ENCODE measurements at places on chromosomes 5 and 9. TPM values are rescaled to one million over a fixed set of nuclear protein-coding genes. Genes with fewer than 3 reads are reported as not detected.

DNA sequence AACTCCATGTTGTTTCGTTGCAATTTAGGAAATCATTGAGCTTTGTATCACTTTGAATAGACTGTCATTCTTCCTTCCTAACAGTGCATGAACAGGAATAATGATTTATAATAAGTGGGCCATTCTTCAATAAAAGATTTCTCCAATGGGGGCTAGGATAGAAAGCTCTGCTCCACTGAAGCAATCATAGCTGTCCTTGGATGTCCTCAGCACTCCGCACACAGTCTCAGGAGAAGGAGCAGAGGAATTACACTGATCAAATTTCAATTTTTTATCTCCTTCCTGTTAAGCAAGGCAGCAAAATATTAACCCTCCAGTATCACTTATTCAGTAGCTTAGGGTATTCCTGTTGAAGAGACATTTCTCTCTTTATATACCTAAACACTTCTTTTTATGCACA, 532.7 kb upstream of the ST8SIA4 start:
- no peak for DNase-seq
- H3K27ac ChIP-seq: no peak overlapping the region
- no peaks in the 10 kb centered on the region for H3K36me3 ChIP-seq

DNA sequence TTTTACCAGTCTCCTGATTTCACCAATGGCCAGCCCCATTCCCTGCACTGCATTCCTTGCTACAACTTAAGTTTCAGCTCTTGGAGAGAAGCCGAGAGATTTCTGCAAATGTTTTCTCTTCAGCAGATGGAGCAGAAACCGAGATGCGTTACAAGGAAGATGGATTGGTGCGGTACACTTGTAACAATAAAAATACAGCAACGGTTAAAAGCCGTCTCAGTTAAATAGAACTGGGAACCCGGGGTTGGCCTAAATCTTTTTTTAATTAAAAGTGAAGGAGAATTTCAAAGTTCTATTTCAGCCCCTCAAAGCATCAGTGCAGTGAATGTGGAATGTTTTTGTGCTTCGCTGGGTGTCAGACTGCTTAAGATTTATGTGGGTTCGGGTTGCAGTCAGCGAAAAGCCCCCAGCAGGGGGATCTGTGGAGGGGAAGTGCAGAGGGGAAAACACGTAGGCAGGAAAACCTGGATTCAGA, 19.8 kb downstream of the BRINP1 start:
- H3K36me3 ChIP-seq: no peaks in the 10 kb centered on the region
- DNase-seq: no peak
- H3K4me3 ChIP-seq: no peak overlapping the region
- H3K27me3 ChIP-seq: no peaks in the 10 kb centered on the region

- no peaks in the 10 kb centered on the region for H3K36me3 ChIP-seq
- H3K4me1 ChIP-seq: no peaks in the 10 kb centered on the region
- no peak overlapping the region for H3K27ac ChIP-seq
- H3K27me3 ChIP-seq: no peaks in the 10 kb centered on the region
- peak; percentile 63 for DNase-seq
These were observed 16.9 kb upstream of the FBP1 start for GRCh38 chr9:94656200-94656599.

GRCh38 chr5:126428421-126428820, 5.2 kb downstream of the GRAMD2B start:
- DNase-seq: no peak
- H3K36me3 ChIP-seq: peaks cover 5% of the 10 kb centered on the region
- H3K4me3 ChIP-seq: no peak overlapping the region
- no peak overlapping the region for H3K27ac ChIP-seq

GRCh38 chr5:125552486-125552885, 806.0 kb upstream of the ZNF608 start:
- H3K27ac ChIP-seq: peak overlapping the region; percentile 50
- no peaks in the 10 kb centered on the region for H3K36me3 ChIP-seq
- no peak overlapping the region for H3K4me3 ChIP-seq
- H3K27me3 ChIP-seq: no peaks in the 10 kb centered on the region

GRCh38 chr9:135279834-135280393, 192.4 kb downstream of the OLFM1 start:
- no peaks in the 10 kb centered on the region for H3K4me1 ChIP-seq
- H3K27ac ChIP-seq: no peak overlapping the region
- no peaks in the 10 kb centered on the region for H3K36me3 ChIP-seq
- no peak for DNase-seq

DNA sequence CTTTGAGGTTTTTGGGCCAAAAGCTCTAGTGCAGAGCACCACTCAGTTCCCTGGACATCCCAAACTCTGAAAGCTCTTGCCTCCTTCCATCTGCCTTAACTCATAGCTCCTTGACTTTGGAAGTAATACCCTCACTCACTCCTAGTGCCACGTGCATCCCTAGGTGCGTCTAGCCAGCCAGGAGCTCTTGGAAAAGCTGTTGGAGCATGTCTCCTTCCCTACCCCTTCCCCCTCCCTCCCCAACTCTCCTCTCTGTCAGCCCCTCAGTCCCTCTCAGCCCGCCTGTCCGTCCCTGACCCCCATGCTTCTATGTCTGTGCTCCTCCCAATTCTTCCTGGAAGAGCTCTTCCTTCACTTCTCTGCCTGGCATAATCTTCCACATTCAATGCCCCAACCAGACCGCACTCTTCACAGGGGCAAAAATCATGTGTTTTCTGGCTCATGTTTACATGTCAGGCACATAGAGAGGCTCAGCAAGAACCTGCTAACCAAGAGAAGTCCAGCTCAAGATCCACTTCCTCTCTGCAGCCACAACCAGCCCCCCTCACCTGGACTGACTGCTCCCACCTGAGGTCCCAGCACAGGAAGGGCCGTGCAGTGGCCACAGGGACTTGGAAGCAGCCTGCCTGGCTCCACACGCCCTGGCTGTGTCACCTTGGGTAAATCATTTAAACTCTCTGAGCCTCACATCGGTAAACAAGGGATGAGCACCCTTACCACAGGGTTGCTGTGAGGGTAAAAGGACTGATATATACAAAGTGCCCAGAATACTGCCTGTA, 58.4 kb downstream of the WHRN start:
- H3K27ac ChIP-seq: no peak overlapping the region
- H3K4me1 ChIP-seq: no peaks in the 10 kb centered on the region
- H3K36me3 ChIP-seq: no peaks in the 10 kb centered on the region
- no peak overlapping the region for H3K4me3 ChIP-seq
- no peak for DNase-seq
- no peaks in the 10 kb centered on the region for H3K27me3 ChIP-seq

- no peaks in the 10 kb centered on the region for H3K36me3 ChIP-seq
- no peak overlapping the region for H3K27ac ChIP-seq
- no peaks in the 10 kb centered on the region for H3K27me3 ChIP-seq
- no peak for DNase-seq
- H3K4me1 ChIP-seq: peaks cover 7% of the 10 kb centered on the region
These were observed 655.2 kb downstream of the PDE4D start for GRCh38 chr5:59238126-59238902.

Gene RUSC2
- 8.7 TPM for total RNA-seq

- H3K27me3 ChIP-seq: peaks cover 18% of the 10 kb centered on the region
- no peak for DNase-seq
- H3K4me3 ChIP-seq: no peak overlapping the region
- H3K27ac ChIP-seq: no peak overlapping the region
- no peaks in the 10 kb centered on the region for H3K36me3 ChIP-seq
- H3K4me1 ChIP-seq: peaks cover 10% of the 10 kb centered on the region
These were observed 36.0 kb upstream of the BARHL1 start for GRCh38 chr9:132546148-132547051.

- H3K27ac ChIP-seq: no peak overlapping the region
- H3K27me3 ChIP-seq: no peaks in the 10 kb centered on the region
- H3K4me1 ChIP-seq: no peaks in the 10 kb centered on the region
These were observed 245.7 kb upstream of the NR4A3 start for GRCh38 chr9:99576002-99576401.

DNA sequence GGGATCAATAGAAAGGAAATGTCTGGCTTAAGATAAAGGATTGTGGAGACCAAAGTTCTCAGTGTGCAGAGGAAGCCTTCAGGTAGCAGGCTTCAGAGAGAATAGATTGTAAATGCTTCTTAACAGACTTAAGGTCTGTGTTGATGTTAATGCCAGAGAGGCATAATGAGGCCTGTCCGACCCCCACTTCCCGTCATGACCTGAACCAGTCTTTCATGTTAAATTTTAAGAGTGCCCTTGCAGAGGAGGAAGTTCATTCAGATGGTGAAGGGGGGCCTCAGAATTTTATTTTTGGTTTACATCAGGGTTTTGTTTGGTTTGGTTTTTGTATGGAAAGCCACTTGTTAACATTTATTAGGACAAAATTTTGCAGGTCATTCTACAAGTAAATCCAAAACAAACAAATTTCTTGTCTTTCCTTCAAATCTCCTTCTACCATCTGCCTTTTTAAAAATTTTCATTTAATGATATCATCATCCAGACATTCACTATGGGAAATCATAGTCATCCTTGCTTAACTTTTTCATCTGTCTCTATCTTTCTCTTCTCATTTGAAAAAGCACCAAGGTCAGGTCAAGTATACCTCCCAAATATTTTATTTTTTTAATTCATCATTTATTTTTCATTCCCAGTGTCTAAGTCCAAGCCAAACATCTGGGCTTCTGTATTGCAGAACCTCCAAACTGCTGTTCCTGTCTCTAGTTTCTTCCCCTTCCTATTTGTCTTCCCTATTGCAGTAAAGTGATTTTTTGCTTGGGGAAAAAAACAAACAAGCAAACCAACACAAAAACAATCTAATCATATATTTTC, 6.9 kb upstream of the ABCA1 start:
- no peak overlapping the region for H3K4me3 ChIP-seq
- DNase-seq: no peak
- H3K4me1 ChIP-seq: no peaks in the 10 kb centered on the region

Gene HTR1A
- total RNA-seq: not detected

GRCh38 chr9:114339130-114339908, 9.7 kb downstream of the ORM2 start:
- H3K36me3 ChIP-seq: no peaks in the 10 kb centered on the region
- H3K27me3 ChIP-seq: no peaks in the 10 kb centered on the region
- H3K27ac ChIP-seq: no peak overlapping the region
- H3K4me3 ChIP-seq: no peak overlapping the region
- H3K4me1 ChIP-seq: no peaks in the 10 kb centered on the region

DNA sequence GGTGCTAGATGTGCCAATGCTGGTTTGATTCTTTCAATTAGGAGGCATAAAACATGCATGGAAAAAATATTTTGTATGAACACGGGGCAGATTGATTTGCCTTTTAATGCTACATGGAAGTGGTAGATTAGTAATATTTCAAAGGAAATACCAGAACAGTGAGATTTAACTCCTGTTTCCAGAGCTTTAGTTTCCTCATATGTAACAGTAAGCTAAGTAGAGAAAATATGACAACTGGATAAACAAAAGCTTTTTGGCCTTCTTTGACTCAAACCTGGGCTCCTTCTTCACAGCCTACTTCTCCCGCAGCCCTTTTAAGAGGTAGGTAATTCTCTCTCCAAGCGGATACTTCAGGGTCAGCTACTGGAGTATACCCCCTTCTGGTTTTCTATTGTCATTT, 254.2 kb upstream of the TRPC7 start:
- H3K36me3 ChIP-seq: no peaks in the 10 kb centered on the region
- no peak for DNase-seq
- no peaks in the 10 kb centered on the region for H3K4me1 ChIP-seq
- no peaks in the 10 kb centered on the region for H3K27me3 ChIP-seq

Gene HK3
- 4.8 TPM for total RNA-seq

DNA sequence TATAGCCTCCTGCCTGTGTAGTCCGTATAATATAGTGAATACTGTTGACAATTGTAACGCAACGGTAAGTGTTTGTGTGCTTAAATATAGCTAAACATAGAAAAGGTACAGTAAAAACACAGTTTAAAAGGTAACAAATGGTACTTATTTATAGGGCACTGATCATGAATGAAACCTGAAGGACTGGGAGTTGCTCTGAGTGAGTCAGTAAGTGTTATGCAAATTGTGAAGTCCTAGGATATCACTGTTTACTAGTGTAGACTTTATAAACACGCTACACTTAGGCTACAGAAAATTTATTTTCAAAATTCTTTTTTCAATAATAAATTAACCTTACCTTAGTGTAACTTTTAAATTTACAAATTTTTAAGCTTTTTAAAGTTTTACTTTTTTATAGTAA, 1090.1 kb downstream of the CDH9 start:
- H3K36me3 ChIP-seq: no peaks in the 10 kb centered on the region
- H3K27me3 ChIP-seq: no peaks in the 10 kb centered on the region
- H3K4me3 ChIP-seq: no peak overlapping the region
- no peaks in the 10 kb centered on the region for H3K4me1 ChIP-seq
- no peak overlapping the region for H3K27ac ChIP-seq

GRCh38 chr9:70260606-70261005, 1.8 kb downstream of the SMC5 start:
- H3K36me3 ChIP-seq: peaks cover 16% of the 10 kb centered on the region
- H3K4me3 ChIP-seq: no peak overlapping the region
- no peak for DNase-seq
- H3K4me1 ChIP-seq: peaks cover 11% of the 10 kb centered on the region
- no peak overlapping the region for H3K27ac ChIP-seq

DNA sequence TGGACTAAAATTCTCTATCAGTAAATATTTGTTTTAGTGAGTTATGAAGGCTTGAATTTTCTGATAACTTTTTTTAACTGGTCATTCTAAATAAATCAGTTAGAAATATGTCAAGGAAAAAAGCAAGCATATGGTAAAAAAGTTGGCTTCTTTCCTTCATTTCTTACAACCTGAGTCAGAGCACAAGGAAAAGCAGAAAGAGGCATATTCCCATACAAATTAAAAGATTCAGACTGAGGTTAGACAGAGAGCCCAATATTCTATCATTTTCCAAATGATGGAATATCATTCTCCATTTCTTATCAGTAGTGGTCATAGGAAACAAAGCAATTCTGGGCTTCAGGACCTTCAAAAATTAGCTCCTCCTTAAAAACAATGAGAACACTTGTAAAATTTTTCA, 732.1 kb downstream of the MAT2B start:
- DNase-seq: no peak
- no peaks in the 10 kb centered on the region for H3K27me3 ChIP-seq
- no peaks in the 10 kb centered on the region for H3K4me1 ChIP-seq
- H3K4me3 ChIP-seq: no peak overlapping the region

DNA sequence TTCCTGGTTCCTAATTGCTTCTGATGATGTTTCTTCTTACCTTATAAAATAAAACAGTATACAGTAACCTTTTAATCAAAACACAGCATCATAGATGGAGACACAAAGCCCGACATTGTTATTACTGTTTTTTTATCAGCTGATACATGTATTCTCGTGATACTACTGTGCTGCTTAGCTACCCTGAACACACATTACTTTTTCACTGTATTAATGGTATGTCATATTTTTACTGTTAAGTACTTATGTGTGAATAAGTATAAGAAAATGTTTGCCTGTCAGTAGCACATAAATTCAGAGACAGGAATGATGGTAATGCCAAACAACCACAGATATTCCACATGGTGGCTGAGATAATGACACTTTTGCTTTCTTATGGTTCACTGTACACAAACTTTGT, 68.7 kb downstream of the RAB24 start:
- H3K36me3 ChIP-seq: peaks cover 34% of the 10 kb centered on the region
- no peak overlapping the region for H3K27ac ChIP-seq
- no peaks in the 10 kb centered on the region for H3K27me3 ChIP-seq
- H3K4me1 ChIP-seq: peaks cover 7% of the 10 kb centered on the region
- DNase-seq: no peak
- no peak overlapping the region for H3K4me3 ChIP-seq
